Hematopoietic multipotent progenitor cell (in vitro differentiated cells): ENCODE measurements at places on chromosomes 2 and 18.
A peak's percentile ranks its signal among the peaks of the same experiment; 100 is the strongest.

DNA sequence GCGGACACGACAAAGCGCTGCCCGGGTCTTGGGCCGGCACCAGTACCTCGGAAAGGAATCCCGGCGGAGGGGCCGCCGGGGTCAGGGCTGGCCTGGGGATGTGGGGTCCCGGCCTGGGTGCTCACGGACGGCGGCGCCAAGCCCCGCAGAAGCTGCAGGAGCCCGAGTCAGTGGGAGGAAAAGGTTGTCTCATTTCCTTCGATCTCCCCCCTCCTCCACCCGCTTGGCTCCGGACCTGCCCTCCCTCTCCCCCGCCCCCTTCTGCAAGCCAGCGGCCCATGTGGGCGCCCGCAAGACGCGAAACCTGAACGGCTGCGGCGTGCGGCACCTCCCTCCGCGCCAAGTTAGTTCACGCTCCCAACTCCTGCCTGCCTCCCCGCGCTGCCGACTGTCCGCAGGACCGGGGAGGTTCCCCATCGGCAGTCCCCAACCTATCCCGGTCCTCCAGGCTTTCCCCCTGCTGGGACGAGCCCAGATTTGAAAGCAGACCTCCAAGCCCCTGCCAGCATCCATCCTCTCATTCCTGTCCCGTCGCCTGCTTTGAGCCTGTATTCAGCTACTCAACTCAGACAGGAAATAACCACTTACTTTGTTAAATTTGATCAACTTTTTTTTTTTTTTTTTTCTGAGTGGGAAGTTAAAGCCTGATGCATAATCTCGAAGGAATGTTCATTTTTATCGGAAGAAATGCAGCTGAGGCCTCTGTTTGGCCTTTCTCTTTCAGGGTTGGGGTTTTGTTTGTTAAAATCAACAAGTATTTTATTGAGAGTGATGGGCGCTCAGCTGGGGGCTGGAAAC is at the start of gene EVA1A:
EVA1A (minus strand) TSS at position 172 of the 798 bp plus-strand sequence. CDS start 42,799 bp downstream, outside the sequence.
- DNase-seq: peak; percentile 20

GRCh38 chr2:190210471-190210870 is 109.2 kb downstream of the HIBCH start:
- DNase-seq: no peak

GRCh38 chr2:126935774-126936173 is 37.1 kb downstream of the TEX51 start:
- DNase-seq: no peak

- DNase-seq: no peak
Measured at GRCh38 chr2:109046925-109047508, 58.0 kb upstream of the EDAR start.

DNA sequence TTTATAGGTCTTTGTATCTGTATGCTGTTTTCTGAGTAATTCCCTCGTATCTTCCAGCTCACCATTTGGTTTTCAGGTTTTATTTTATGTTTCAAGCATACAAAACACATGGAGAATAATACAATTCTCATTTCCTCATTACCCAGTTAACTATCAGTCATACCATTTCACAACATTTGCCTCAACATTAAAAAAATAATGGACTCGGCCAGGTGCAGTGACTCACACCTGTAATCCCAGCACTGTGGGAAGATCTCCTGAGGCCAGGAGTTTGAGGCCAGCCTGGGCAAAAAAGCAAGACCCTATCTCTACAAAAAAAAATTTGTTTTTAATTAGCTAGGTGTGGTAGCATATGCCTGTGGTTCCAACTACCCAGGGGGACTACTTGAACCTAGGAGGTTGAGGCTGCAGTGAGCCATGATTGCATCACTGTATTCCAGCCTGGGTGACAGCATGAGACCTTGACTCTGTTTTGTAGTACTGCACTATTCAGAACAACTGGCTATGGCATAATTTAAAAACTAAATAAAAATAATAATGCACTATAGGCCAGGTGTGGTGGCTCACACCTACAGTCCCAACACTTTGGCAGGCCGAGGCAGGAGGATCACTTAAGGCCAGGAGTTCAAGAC is 20.3 kb downstream of the NPC1 start:
- DNase-seq: no peak

DNA sequence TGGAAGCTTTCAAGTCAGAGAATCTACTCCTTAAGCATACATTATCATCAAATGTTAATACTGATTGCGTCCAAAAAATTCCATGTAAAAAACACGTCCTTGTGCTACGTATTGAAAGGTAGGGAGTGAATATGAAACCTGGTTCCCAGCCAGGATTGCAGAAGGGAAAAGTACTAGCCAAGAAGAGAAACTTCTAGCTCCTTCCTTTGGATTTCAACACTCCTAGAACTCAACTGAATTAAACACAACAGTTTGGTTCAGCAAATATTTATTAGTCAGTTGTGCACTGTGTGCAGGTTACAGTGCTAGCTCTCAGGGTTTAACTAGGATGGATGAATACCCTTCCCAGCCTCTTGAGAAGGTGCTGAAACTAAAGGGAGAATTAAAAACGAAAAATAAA is 33.9 kb upstream of the FHL2 start:
- DNase-seq: no peak

GRCh38 chr2:113716291-113716690 is 40.2 kb downstream of the SLC35F5 start:
- no peak for DNase-seq

GRCh38 chr2:32250290-32250689 is 14.4 kb downstream of the NLRC4 start:
- DNase-seq: no peak

DNA sequence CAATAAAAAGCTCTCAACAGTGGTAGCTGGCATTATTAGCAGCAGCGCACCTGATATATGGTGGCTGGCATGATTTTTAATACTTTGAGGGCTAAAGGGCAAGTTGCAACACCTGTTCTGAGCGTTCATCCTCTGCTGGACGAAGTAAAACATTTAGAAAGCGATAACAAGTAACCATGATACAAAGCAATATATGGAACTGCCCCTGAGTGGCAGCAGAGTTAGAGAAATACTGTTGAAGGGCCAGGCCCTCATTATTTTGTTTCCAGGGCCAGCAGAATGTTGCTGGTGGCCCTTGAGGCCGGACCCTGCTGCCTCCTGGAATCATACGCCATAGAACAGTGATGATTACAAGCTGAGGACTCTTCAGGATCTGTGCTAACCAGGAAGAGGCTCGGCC is 47.8 kb downstream of the ARHGEF4 start:
- no peak for DNase-seq

GRCh38 chr2:200349868-200350267 is 43.4 kb downstream of the SPATS2L start:
- DNase-seq: no peak

DNA sequence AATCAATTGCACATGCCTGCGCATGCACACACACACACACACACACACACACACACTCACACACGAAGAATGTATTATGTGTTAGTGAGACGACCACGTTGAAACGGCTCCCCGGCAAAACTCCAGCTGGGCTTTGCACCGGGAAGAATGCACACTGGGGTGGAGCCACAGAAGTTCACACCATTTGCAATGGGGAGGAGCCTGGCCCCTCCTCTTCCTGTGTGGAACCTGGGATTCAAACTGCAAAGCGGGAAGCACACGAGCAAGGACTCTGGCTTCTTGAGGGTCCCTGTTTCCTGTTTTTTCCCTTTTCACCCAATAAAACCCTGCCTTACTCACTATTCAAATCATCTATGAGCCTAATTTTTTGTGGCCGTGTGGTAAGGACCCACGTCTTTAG is 304.0 kb upstream of the TMEFF2 start:
- no peak for DNase-seq

- no peak for DNase-seq
Measured at GRCh38 chr2:227607941-227608340, 6.7 kb downstream of the SCYGR3 start.

GRCh38 chr18:48613589-48614404 is 75.0 kb downstream of the CTIF start:
- DNase-seq: no peak

- no peak for DNase-seq
Measured at GRCh38 chr2:148122788-148123187, 101.9 kb downstream of the MBD5 start.

- no peak for DNase-seq
Measured at GRCh38 chr2:99961196-99961913, 181.0 kb downstream of the AFF3 start.

- no peak for DNase-seq
Measured at GRCh38 chr2:191854382-191855372, 7.8 kb upstream of the CAVIN2 start.

DNA sequence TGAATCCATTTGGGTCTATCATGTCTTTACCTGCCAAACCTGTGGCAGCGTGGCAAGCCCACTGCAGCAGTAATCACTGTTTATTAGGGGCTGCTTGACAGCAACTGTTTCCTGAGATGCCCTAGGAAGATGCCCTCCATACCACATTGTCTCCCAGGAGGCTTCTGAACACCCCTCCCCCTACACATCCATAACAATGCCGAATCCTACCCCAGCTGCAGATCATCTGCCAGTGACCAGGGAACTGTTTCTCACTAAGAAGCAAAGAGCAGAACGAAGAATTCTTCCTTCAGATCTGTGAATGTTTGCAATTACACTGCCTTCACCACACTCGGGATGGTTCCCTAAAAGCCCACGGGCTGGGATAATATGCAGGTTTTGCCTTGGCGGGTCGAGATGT is 127.8 kb downstream of the VIT start:
- DNase-seq: no peak

- DNase-seq: no peak
Measured at GRCh38 chr18:45270289-45270771, 344.9 kb upstream of the SLC14A2 start.

- DNase-seq: no peak
Measured at GRCh38 chr2:86543335-86543734, 19.9 kb downstream of the CHMP3 start.

- no peak for DNase-seq
Measured at GRCh38 chr2:124884315-124884714, 859.2 kb downstream of the CNTNAP5 start.

- no peak for DNase-seq
Measured at GRCh38 chr2:69585855-69586555, 57.5 kb downstream of the AAK1 start.

DNA sequence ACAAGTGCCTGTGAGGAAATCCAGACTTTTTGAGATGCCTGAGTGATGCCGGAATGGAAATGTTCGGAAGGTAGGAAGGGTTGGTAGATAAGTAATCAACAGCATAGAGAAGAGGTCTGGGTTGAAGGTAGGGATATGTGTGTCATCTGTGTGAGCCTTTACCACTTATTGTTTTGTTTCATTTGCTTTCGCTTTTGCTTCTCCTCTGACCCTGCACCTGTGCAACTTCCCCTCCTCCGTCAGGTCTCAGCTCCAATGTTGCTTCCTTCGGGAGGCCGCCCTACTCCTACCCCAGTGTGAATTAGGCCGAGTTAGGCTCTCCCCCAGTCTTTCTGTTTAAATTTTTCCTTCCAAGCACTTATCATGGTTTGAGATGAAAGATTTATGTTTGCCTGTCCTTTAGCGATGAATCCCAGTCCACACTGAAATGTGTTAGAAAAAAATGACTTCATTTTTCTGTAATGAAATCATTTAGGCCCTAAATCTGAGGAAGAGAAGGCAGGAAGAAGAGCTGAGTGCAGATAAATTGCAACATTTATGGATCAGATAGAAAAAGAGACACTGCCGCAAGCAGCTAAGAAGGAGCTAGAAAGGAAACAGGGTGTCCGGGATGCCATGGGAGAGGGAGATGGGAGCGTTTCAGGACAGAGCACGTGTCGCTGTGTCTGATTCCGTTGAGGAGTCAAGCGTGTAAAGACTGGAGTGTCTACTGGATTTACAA is 139.6 kb upstream of the PELI1 start:
- DNase-seq: no peak

GRCh38 chr2:71800106-71800809 is 346.9 kb downstream of the DYSF start:
- DNase-seq: no peak

DNA sequence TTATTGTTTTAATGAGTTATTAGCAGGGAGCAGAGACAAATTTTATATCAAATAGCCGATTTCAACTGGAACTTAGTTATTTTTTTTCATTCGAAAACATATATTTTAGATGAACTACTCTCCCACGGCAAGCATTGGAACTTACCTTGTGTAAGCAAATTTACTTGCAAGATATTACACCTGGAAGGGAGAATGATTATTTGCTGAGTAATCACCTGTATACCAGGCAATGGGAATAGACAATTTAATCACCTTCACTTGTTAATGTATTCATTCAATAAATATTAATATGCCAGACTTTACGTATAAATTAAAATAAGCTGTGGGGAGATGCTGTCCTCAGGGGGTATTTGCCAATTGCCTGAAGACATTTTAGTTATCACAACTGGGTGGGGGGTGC is 1069.9 kb upstream of the CHAC2 start:
- no peak for DNase-seq

DNA sequence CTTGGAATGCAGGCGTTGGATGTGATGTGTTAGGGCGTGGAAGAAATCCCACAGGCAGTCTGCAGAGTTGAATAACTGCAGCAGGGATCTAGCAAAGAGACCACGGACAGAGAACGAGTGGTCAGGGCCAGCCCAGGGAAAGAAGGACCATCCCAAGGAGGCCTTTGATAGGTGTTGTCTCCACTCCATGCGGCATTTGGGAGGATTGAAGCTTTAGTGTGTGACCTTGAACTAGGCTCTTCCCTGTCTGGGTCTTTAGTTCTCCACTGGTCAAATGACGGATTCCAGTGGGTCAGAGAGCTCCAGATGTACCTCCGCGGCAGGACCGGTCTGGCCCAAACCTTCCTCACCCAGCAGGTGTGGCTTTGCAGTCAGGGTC is 18.4 kb downstream of the GREB1 start:
- no peak for DNase-seq

- no peak for DNase-seq
Measured at GRCh38 chr18:76686737-76687231, 135.6 kb upstream of the ZNF236 start.

GRCh38 chr2:9846554-9846953 is 3.3 kb downstream of the TAF1B start:
- DNase-seq: no peak

DNA sequence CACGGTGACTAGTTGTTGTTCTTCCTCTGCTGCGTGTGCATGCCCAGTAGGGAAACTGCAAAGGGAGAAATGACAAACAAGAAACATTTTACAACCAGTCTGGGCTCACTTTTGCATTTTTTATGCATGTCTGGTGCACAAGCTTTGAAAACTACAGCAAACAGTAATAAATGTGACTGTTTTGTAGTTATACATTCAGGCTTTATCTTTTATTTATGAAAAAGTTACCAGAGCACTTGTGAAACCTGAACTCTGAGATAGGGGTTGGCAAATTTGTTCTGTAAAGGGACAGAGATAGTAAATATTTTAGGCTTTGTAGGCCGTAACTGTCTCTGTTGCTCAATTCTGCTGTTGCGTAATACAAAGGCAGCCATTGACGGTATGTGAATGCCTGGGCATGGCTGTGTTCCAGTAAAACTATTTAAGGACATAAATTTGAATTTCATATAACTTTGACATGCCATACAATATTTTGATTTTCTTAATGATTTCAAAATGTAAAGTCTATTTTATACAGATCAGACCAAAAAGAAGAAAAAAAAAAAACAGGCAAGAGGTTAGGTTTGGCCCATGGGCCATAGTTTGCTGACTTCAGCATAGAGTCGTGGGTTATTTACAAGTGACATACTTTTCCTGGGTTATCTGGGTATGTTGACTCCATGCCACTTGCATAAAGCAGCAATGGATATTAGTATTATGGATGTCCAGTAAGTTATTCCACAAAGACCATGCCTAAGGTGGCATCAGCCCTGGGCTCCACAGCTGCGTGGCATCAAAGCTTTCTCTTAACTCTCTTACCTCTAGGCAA is 53.6 kb upstream of the EML6 start:
- no peak for DNase-seq

GRCh38 chr2:126749537-126749936 is 93.6 kb downstream of the GYPC start:
- no peak for DNase-seq
